ENCODE measurements at places on chromosomes 5 and 9.
A peak's percentile ranks its signal among the peaks of the same experiment; 100 is the strongest.

DNA sequence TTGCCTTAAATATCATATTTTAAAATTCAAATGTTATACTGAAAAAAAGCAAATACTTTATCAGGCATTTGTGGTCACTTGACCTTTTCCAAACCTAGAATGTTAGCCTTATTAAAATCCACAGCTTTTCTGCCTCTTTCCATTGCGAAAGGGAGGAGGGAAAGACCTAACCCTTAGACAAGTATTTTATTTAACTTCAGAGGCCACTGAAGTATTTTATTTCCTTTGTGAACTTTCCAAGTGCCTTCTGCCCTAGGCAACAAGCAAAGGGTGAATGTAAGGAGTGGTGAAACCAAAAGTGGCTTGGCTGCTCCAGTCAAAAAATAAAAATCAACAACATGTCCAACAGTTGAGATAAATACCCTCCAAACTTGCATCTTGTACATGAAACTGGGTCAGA, 376.1 kb downstream of the EFNA5 start:
- no peak for DNase-seq

GRCh38 chr9:123643518-123643917, 286.4 kb downstream of the DENND1A start:
- no peak for DNase-seq

GRCh38 chr5:123124859-123125595, 36.0 kb downstream of the PRDM6 start:
- peak; percentile 22 for DNase-seq

GRCh38 chr5:56710826-56711590, 104.3 kb upstream of the MAP3K1 start:
- DNase-seq, result peak; percentile 45

Data from astrocyte of the spinal cord (primary cell).